Omental fat pad (tissue), 4 donors: ENCODE measurements at places on chromosomes 12 and 14.

- no peak for DNase-seq
Measured at GRCh38 chr14:21070083-21070609, at the start of gene ARHGEF40. Gene ARHGEF40 (plus strand): TSS chr14:21070304. CDS start chr14:21070397, 93 bp downstream.

- no peak for DNase-seq
Measured at GRCh38 chr14:89813617-89814031, 140.9 kb downstream of the EFCAB11 start.

GRCh38 chr14:68663385-68664076 lies 129.3 kb downstream of the ZFP36L1 start:
- DNase-seq, result no peak

GRCh38 chr12:57629897-57630471 lies 3.0 kb downstream of the B4GALNT1 start:
- no peak for DNase-seq

DNA sequence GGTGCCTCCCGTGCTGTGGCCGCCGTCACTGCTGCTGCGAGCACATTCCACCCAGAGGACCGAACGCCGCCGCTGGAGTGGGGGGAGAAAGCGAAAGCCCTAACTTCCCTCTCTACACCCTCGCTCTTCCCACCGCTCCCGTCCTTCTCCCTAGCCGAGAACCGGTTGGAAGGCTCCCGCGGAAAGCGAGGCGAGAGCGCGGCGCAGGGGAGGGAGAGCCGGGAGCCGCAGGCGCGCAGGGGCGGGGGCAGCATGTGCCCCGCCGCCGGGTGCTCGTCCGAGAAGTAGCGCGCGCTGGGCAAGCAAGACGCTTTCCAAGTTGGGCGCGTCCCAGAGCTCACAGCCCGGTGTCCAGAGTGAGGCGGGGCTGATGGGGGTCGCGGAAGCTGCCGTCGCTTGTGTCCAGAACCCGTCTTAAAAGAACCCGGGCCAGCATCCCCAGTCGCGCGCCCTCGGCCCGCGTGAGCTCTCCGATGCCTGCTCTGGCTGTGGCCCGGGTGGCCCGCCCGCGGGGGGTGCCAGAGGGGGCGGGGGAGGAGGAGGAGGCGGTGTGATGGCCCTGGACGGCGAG lies at the start of gene TRHDE:
TRHDE (plus strand) TSS at position 280 of the 571 bp plus-strand sequence; CDS start at position 554, 274 bp downstream.
- DNase-seq, result no peak

DNA sequence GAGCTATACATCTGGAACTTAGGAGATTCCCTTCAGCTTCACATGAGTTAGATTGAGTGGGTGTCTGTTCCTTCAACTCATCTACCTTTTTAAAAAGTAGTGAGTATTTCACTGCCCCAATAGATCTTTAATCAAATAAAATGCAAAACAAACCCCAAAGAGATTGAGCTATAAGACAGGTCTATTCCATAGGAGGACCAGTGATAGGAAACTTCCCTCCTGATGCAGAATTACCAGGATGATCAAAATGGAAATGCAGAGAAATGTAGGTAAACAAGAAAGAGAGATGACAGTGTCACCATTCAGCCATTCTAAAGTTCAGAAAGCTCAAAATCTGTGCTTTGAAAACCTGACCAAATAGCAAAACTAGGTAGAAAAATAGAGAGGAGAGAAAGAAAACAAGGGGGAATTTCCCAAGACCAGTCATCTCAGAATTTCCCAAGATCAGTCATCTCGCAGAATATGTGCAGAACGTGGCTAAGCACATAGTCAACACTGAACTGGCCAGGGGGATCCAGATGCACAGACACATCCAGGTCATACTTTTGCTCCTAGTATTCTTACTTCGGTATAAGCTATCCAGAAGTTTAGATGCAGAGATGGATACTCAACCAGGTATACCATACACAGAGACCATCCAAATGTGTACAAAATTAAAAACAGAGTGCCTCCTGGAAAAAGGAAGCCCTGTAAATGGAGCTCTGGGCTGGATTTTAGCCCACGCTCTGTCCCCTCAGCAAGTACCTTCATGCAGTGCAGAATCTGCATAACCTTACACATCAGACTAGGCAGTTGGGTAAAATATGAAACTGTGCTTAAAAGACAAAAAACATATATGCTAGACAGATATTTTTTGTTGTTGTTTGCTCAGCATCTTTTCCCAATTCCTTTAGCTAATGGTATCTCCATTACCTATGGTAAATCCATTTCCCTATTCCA lies 27.4 kb downstream of the SLC41A2 start:
- no peak for DNase-seq

- no peak for DNase-seq
Measured at GRCh38 chr12:94037444-94037843, 110.9 kb upstream of the PLXNC1 start.

DNA sequence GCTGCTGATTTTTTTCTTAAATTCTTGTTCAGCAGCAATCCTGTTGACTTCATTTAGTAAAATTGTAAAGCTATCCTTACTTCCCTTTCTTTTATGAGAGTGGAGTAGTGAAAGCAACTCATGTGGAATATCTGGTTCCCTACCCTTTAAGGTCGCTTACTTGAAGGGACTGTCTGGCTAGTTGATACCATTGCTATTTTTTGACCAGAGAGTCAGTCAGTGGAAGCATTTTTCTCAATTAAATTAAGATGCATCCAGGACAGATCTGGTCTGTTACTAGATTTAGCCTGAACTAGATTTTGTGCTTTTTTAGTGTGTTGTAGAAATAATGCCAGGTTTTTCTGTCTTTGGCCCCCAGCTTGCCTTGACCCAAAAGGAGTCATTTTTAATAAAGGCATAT lies 18.0 kb downstream of the TTC8 start:
- DNase-seq, result no peak

DNA sequence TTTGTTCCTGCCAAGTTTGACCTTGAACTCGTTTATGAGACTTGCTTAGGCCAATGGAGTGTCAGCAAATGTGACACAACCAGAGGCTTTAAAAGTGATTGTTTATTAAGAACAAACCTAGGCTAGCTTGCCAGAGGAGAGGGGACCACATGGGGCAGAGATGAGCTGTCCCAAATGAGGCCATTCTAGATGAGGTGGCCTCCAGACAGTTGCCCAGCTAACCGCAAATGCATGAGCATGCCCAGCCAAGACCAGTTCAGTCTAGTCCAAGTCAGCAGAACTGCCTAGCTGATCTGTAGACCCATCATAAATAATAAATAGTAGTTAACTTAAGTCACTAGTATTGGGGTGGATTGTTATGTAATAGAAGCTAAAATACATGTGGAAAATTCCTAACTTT lies 172.8 kb upstream of the DYRK2 start:
- no peak for DNase-seq

- DNase-seq, result no peak
Measured at GRCh38 chr12:5466521-5466960, 34.6 kb downstream of the NTF3 start.

- DNase-seq, result no peak
Measured at GRCh38 chr12:91140026-91140931, 29.0 kb upstream of the LUM start.

- DNase-seq, result no peak
Measured at GRCh38 chr14:71139294-71139946, 232.2 kb downstream of the PCNX1 start.

DNA sequence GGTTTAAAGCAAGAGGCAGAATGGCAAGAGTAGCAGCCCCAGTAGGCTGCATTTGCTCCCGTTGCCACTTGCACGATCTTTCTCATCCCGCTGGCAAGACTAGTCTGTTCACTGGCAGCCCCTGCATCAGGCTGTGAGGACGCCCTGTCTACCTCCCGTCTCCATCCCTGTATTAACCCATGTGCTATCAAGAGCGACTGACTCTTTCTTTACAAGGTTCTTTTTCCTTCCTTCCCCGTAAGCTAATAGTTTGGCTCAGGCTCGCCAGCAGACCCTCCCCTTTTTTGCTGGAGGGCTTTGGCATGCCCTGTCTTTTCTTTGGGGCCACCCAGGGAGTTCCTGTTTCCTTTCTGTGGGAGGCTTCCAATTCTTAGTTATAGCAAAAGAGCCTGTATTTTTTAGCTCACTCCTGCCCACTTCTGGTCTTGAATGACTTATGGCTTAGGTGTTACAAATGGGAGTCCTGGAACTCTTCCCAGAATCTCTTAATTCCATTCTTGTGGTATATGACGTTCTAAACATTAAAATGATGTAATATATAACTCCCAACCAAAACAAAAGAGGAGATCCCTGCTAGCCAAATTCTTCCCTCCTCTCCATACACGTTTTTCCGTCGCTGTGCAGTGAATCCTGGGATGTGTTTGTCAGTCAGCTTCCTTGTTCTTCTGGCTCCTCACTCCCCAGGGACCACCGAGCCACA lies 149.0 kb downstream of the PRKCH start:
- no peak for DNase-seq

DNA sequence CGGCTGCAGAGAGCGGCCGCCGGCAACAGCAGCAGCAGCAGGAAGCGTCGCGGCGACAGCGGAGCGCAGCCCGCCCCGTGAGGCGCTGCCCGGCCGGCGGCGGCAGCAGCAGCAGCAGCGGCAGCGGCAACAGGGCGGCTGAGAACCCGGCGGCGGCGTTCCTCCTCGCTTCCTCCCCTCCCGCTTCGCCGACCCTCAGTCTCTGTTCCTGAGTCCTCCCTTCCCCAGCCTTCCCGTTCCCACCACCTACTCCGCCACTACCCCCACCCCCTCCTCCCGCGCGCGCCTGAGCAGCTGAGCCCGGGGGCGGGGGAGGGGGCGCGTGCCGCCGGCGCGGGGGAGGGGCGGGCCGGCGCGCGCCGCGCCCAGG lies 310 bp downstream of the BICDL1 start:
- no peak for DNase-seq

GRCh38 chr12:1566449-1567135 lies 27.8 kb downstream of the FBXL14 start:
- DNase-seq, result no peak
